Renal cortex interstitium (tissue), 15 donors: ENCODE measurements at places on chromosomes 1 and 21.
A peak's percentile ranks its signal among the peaks of the same experiment; 100 is the strongest.

DNA sequence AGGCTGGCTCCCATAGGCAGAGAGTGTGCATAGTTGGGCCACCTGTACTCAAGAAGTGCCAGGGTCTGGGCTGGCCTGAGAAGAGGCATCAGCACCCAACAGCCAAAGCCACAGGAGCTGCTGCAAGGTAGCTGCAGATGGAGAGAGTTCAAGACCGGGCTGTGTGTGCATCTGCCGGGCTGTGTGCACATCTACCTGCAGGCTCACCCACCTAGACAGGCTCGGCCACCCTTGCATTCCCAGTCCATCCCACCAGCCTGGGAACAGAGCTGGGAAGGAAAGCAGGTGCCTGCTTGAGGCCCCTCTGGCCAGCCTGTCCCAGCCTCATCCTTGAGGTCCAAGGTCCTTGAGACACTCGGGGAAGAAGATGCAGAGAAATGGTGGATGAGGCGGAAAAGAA is 194.4 kb upstream of the AJAP1 start:
- DNase-seq = no peak

- DNase-seq = no peak
These were observed 2.1 kb upstream of the CD58 start for GRCh38 chr1:116572771-116573430.

- no peak for DNase-seq
These were observed 11.6 kb upstream of the NPHP4 start for GRCh38 chr1:6003568-6004411.

DNA sequence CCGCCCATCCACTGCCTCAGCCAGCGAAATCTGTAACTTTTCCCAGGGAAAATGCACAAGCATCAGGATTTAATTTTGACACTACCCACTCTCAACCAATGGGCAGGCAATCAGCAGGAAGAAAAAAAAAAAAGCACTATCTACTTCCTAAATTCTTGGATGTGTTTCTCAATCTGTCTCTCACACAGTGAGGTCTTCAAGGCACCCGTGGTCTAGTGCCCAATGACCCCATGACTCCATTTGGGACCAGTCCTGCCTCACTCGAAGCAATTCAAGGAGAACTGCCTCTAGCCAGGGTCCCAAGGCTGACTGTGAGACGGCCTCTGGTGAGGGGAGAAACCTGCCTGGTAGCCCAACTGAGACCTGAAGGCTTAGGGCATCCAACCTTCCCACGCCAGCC is 35.9 kb downstream of the CSF1 start:
- DNase-seq = no peak

- peak; percentile 89 for DNase-seq
These were observed at the start of gene GON4L for GRCh38 chr1:155856975-155857930. Gene GON4L, minus strand, starts transcription at chr1:155857214. Its CDS starts 3,434 bp downstream, at chr1:155853780.

DNA sequence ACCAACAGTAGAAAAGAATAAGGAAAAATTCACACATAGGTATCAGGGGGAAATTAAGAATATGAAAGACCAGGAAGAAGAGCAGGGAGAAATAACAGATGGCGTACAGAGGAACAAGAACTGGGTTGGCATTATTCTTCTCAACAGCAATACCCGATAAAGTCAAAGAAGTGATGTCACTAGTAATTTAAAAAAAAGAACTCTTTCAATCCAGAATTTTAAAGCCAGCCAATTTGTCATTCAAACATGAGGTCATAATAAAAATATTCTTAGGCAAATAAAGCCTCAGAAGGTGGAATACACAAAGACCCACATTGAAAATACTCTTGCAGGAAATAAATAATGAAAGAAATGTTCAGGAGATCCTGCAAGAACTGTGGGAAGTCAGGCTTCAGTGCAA is 8.8 kb downstream of the NCMAP start:
- no peak for DNase-seq

GRCh38 chr1:235295902-235296350 is 32.1 kb downstream of the ARID4B start:
- DNase-seq = no peak

GRCh38 chr1:239843541-239843940 is 248.1 kb upstream of the FMN2 start:
- DNase-seq = no peak

- DNase-seq = no peak
These were observed 185.1 kb upstream of the CAMK1G start for GRCh38 chr1:209398313-209398991.

- DNase-seq = no peak
These were observed 48.7 kb downstream of the FHAD1 start for GRCh38 chr1:15295696-15296095.

DNA sequence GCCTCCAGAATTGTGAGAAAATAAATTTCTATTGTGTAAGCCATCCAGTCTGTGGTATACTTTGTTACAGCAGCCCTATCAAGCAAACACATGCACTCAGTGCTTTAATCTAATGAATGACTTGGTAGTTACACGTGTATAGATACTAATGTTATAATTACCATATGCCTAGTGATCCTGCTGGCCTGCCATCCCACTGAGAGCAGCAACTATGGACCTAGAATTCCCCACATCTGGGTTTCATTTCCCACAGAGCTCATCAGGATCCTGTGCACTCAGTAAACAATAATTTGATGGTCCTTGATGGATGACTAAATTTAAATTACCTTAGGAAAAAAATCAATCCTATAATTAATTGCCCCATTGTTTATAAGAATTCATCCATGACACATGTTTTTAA is 86.5 kb upstream of the RGS1 start:
- DNase-seq = no peak

- no peak for DNase-seq
These were observed 5.4 kb upstream of the SIM2 start for GRCh38 chr21:36693489-36694030.

- no peak for DNase-seq
These were observed 35.2 kb upstream of the SIPA1L2 start for GRCh38 chr1:232664844-232665777.

GRCh38 chr21:46149205-46149901 is 6.0 kb downstream of the FTCD start:
- no peak for DNase-seq

DNA sequence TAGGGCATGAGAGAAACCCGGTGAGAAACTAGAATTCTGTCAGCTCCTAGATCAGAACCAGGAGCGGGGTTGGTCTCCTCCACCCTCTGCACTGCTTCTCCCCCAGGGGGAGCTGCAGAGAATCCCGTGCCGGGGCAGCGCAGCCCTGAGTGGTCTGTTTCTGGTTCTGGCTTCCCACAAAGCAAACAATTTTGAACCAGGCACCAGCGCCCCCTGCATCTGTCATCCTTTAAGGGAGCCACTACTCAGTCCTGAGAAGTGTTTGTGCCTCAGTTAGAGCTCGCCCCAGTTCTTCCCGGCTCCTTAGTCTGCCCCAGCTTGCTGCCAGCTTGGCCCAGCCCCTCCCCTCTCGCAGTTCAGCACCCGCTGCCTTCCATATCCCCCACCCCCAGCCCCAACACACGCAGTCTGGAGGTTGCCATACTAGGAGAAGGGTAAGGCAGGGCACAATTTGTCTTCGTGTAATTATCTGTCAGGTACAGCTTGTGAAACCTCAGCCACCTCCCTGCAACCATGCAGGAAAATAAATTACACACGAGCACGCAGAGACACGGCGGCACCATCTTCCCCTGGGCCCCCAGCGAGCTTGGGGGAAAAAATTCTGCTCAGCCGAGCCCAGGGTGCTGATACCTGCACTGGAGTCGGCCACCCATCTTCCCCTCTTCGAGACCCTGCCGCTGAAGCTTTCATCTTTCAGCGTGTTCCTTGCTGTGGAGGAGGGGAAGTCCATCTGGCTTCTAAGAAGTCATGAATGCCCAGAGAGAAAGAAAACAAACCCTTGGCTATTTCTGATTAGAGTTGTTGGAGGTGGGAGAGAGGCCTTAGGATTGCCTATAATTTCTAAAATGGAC is 62.6 kb upstream of the CD1D start:
- no peak for DNase-seq

- DNase-seq = no peak
These were observed 4.7 kb upstream of the ETV3 start for GRCh38 chr1:157142765-157143423.

DNA sequence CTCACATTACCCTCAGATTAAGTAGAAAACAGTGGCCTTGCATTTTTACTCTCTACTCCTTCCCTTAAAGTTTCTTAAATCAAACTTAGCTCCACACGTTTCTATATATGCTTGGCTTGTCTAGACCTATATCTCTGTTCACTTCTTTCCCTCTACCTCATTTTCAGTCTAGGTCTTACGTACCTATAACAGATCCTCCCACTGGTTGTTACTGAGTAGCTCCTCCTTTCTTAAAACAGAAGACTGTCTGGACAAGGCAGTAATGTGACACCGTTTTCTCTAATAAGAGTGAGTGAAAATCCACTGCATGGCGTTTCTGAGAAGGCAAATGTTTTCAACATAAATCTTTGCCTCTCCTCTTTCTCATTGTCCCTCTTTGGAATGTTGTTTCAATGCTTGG is 211.7 kb upstream of the POGK start:
- DNase-seq = no peak

DNA sequence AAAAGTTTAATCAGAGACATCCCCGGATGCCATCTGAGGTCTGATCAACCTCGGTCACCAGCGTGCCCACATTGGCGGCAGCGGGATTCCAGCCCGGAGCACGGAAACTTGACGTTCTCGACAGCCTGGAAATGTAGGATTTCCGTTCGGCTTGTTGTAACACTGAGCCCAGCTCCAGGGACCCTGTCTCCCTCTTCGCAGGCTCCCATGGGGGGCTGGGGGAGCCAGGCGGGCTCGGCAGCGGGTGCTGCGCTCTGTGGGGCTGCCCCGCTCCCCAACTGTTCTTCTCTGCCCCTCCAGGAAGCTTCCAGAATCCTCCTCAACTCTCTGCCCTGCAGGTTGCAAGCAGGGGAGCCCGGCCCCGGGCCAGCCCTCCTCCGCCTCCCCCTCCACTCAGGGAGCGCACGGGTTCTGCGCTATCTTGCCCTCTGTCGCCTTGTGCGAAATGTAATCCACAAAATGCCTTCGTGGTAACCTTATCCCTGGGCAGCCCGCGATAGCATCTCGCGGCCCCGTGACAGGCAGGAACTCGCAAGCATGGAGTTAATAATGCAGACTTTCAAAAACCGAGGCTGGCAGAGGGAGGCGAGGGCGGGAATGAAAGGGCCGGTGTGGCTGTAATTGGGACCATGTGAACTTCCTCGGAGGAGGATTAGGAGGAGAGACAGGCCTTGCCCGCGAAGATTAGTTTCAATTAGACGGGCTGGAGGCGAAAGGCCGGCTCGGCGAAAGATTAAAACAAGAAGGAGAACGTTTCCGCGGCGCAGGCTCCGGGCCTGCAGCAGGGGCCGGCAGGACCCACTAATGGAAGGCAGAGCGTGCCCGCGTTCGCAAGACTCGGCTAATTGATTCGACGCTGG is 53.9 kb upstream of the TTC34 start:
- no peak for DNase-seq

DNA sequence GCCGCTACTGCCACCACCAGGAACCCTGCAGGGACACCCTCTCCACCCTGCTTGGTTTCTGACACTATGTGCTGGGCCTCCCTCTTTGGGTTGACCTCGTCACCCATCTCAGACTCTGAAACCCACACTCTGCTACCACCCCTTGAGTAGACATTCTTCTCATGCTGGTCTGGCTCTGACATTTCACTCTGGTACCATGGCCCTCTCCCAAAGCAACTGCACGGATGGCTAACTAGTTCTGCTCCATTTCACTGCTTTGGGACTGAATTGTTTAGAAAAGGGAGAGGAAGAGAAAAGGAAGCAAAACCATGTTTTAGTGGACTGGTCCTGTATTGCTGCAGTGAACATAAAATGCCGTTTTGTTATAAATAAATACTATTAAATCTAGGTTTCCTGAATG is 137.8 kb downstream of the KCNK2 start:
- DNase-seq = no peak

- DNase-seq = no peak
These were observed 22.3 kb downstream of the ZBTB8B start for GRCh38 chr1:32487182-32487581.

DNA sequence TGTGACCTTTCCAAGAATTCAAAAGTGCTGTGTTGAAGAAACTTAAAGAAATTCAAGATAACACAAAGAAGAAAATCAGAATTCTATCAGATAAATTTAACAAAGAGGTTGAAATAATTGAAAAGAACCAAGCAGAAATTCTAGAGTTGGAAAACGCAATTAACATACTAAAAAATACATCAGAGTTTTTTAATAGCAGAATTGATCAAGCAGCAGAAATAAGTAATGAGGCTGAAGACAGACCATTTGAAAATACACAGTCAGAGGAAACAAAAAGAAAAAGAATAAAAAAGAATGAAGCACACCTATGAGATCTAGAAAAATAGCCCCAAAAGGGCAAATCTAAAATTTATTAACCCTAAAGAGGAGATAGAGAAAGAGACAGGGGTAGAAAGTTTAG is 218.1 kb upstream of the KAZN start:
- no peak for DNase-seq
